NAMALWA (cell line): ENCODE measurements at places on chromosomes 13 and 19.

GRCh38 chr19:7931221-7932061 is 5.5 kb upstream of the CTXN1 start:
- DNase-seq, result no peak

GRCh38 chr13:41655997-41656396 is 198.6 kb downstream of the RGCC start:
- no peak for DNase-seq

- DNase-seq, result peak; percentile 29
Measured at GRCh38 chr13:62337109-62337880, 921.6 kb upstream of the PCDH20 start.

GRCh38 chr19:5698635-5699422 is 8.7 kb downstream of the RPL36 start:
- no peak for DNase-seq

DNA sequence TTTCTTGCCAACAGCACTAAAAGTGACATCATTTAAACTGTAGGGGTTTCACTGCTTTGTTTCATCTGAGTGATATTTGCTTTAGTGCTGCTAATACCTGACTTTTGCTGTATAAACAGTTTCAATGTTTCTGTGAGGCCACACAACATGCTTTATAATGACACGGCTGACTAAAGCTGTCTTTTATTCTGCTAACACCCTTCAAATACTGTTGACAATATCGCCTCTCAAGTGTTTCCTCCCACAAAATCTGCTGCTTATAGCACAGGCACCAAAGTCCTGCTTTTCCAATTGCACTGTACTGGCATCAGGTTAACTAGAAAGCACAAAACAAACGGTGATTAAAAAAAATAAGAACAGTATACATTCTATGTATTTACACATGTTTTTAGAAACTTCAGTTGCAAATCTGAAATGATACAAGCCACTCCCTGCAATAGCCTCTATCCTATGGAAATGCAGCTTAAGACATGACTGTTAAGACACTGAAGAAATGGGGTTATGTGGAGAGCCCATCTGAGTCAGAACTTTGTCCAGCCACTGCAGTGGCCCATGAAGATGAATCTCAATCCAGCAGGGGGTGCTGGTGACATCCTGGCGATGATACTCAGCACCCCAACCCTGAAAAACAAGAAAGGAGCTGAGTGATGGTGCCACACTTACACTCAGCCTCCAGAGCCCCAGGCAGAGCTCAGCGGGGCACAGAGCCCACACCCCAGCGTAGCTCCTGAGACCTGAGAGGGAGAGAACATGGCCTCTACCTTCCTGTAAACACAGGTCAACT is 29.4 kb downstream of the RFXAP start:
- peak; percentile 24 for DNase-seq

DNA sequence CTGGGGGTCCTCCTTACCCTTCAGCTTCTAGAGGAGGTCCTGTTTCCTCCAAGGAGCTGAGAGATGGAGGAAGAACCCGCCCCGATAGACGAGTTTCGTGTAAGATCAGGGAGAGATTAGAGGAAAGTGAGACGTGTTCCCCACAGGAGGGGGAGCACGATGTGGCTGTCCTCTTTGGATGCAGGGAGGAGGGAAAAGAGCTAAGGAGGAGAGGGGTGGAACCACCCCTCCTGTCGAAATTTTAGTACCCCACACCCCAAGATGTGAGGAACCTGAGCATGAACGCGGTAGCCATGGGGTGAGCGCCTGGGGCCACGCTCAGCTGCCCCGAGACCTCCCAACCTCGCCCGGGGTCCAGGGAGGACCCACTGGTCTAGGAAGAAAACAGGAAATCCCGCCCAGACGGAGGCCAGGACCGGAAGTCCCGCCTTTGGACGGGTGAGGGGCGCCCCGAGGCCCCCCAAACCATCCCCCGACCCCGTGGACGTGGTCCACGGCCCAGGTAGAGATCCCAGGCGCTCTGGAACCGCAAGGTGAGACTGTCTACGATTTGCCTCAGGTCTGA is 1.2 kb downstream of the AKT1S1 start:
- peak; percentile 72 for DNase-seq

- no peak for DNase-seq
Measured at GRCh38 chr13:20126541-20127261, 34.2 kb downstream of the GJA3 start.

GRCh38 chr19:10271543-10272086 is 695 bp downstream of the ICAM1 start:
- DNase-seq, result peak; percentile 90
